Testis (tissue), 5 donors: ENCODE measurements at places on chromosomes 11 and 22. TPM values are rescaled to one million over a fixed set of nuclear protein-coding genes. Genes with fewer than 3 reads are reported as not detected.

PRR5 gene
- total RNA-seq = 38.4 TPM

DNA sequence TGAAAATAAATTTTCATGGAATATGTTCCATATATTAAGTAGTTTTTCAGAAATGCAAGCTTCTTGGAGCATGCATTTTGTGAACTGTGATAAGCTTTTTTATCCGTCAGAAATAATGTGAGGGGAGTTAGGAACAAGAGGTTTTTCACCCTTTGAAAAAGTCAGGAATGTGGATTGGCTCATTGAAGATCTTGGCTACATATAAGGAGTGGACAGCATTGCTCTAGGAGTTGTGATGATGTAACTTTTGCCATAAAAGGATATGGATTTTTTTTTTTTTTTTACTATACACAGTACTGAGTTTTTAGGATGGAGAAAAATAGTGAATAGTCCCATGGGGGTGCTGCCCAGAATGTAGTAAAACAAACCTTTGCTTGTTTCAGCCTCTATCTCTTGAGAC is 180.2 kb downstream of the NAV2 start:
- H3K36me3 ChIP-seq = no peaks in the 10 kb centered on the region
- H3K4me1 ChIP-seq = no peaks in the 10 kb centered on the region
- DNase-seq = no peak

IL18 gene
- 4.7 TPM for total RNA-seq

- no peaks in the 10 kb centered on the region for H3K36me3 ChIP-seq
- H3K4me3 ChIP-seq = peak overlapping the region; percentile 95
- H3K27me3 ChIP-seq = no peaks in the 10 kb centered on the region
- peak; percentile 49 for DNase-seq
- peaks cover 23% of the 10 kb centered on the region for H3K4me1 ChIP-seq
These were observed 1.4 kb downstream of the MICAL2 start for GRCh38 chr11:12111549-12112520.

GRCh38 chr11:45110562-45110961 is 35.9 kb upstream of the PRDM11 start:
- H3K27me3 ChIP-seq = no peaks in the 10 kb centered on the region
- H3K27ac ChIP-seq = no peak overlapping the region
- peak; percentile 60 for DNase-seq

CCDC73 gene
- total RNA-seq = 6.6 TPM

OR5B21 gene
- total RNA-seq = 0.71 TPM

DNA sequence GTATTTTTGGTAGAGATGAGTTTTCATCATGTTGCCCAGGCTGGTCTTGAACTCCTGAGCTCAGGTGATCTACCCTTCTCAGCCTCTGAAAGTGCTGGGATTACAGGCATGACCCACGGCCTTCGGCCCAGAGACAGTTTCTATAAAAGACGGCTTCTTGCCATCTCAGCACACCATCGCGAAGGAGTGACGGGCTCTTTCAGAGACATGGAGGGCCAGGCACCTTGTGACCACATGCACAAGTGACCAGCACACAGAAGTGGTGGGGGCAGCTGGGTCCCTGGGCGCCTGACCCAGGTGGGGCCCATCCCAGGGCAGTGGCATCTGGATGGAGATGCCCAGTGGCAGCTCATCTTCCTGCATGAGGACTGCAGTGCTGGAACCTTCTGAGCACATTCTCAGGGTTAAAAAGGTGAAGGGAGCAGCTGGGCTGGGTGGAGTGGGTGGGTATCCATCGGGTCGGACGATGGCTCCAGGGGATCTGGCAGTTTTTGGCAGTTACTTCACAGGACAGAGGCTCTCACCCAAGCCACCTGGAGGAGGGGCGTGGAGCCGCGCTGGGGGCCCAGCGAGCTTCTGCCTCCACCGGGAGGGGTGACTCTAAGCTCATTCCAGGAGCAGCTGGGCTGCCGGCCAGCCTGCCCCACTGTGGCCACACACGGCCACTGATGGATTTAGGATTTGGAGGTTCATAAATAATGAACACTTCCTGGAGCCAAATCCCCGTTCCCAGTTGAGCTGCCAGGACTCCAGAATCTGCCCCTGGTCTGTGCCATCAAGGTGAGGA is 373.0 kb downstream of the CTTN start:
- H3K4me3 ChIP-seq = no peak overlapping the region
- DNase-seq = no peak
- no peaks in the 10 kb centered on the region for H3K4me1 ChIP-seq
- H3K27ac ChIP-seq = no peak overlapping the region
- H3K27me3 ChIP-seq = no peaks in the 10 kb centered on the region

DNA sequence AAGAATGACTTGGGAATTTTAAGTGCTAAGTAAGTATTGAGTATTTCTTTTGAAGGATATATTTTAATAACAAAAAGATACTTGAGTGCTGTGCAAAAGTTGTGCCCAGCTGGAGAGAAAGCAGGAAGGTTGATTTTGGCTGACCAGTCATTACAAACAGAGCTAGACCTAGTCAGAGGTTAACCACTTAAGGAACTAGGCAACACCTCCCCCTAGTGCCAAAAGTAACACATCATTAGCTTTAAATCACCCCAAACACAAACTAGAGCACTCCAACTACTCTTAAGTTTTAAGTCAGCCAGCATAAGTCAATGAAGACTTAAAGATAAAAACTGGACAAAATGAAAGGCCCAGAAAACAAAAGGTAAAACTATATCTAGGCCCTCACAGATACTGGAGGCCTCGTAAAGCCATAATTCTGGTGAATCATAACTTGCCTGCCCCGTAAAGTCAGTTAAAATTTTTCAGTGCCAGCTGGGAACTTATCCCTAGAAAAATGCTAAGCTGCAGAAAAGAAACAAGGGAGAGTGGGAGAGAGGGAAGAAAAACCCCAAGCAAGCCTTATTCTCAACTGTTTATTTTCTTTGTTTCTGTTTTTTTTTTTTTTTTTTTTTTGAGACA is 4.6 kb downstream of the TMEM9B start:
- H3K36me3 ChIP-seq = no peaks in the 10 kb centered on the region
- peak; percentile 51 for DNase-seq
- H3K27me3 ChIP-seq = no peaks in the 10 kb centered on the region
- H3K4me1 ChIP-seq = peaks cover 22% of the 10 kb centered on the region

CYTH4 gene
- total RNA-seq = 7.2 TPM

GRCh38 chr22:41992496-41992895 is 6.1 kb upstream of the WBP2NL start:
- no peak for DNase-seq
- H3K36me3 ChIP-seq = no peaks in the 10 kb centered on the region
- no peaks in the 10 kb centered on the region for H3K27me3 ChIP-seq
- H3K4me3 ChIP-seq = no peak overlapping the region
- H3K27ac ChIP-seq = no peak overlapping the region
- no peaks in the 10 kb centered on the region for H3K4me1 ChIP-seq

TMEM25 gene
- total RNA-seq = 46.8 TPM

GRCh38 chr11:15688351-15688792 is 573.6 kb downstream of the INSC start:
- H3K27me3 ChIP-seq = no peaks in the 10 kb centered on the region
- peak; percentile 71 for DNase-seq
- no peak overlapping the region for H3K4me3 ChIP-seq
- peaks cover 4% of the 10 kb centered on the region for H3K4me1 ChIP-seq
- H3K36me3 ChIP-seq = no peaks in the 10 kb centered on the region

DNA sequence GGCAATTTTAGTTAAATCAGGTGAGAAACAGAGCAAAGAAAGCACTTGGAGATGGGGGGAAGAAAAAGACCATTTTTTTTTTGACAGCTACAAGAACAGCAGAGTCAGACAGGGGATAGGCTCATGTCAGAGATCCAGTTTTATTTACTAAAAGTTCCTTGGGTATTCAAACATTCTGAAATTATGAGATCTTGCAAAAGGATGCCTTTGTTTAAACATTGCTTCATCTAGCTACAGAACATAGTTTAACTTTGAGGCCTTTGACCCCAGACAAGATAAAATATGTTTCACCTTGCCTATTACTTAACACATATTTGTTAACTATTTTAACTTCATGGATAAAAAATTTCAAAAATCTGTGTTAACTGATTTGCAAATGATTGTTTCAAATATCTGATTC is 6.4 kb downstream of the GLYATL1 start:
- no peaks in the 10 kb centered on the region for H3K4me1 ChIP-seq
- no peak for DNase-seq
- no peaks in the 10 kb centered on the region for H3K36me3 ChIP-seq

LRRC74B gene
- 5.4 TPM for total RNA-seq

DNA sequence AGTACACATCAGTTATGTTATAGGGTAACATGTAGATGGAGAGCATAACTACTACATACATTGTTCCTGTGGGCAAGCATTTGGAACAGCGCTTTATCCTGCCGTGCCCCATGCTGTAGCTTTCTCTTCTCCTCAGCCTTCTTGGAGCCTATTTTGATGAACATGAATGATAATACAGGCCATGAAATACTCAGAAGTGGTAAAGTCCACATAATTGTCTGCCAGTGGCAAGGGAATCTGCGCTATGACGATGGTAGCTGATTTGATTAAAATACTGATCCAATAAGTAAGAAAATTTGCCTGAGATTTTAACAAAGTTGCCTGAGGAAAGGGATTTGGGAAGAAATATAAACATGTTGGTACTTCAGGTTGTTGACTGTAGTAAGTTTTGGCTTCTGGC is 23.3 kb downstream of the ALKBH3 start:
- no peak overlapping the region for H3K4me3 ChIP-seq
- H3K27ac ChIP-seq = no peak overlapping the region
- DNase-seq = no peak
- no peaks in the 10 kb centered on the region for H3K4me1 ChIP-seq

- H3K27ac ChIP-seq = no peak overlapping the region
- H3K4me3 ChIP-seq = no peak overlapping the region
- no peaks in the 10 kb centered on the region for H3K36me3 ChIP-seq
- DNase-seq = peak; percentile 23
- H3K4me1 ChIP-seq = peaks cover 3% of the 10 kb centered on the region
These were observed 11.7 kb downstream of the LRP4 start for GRCh38 chr11:46906609-46907041.

DNA sequence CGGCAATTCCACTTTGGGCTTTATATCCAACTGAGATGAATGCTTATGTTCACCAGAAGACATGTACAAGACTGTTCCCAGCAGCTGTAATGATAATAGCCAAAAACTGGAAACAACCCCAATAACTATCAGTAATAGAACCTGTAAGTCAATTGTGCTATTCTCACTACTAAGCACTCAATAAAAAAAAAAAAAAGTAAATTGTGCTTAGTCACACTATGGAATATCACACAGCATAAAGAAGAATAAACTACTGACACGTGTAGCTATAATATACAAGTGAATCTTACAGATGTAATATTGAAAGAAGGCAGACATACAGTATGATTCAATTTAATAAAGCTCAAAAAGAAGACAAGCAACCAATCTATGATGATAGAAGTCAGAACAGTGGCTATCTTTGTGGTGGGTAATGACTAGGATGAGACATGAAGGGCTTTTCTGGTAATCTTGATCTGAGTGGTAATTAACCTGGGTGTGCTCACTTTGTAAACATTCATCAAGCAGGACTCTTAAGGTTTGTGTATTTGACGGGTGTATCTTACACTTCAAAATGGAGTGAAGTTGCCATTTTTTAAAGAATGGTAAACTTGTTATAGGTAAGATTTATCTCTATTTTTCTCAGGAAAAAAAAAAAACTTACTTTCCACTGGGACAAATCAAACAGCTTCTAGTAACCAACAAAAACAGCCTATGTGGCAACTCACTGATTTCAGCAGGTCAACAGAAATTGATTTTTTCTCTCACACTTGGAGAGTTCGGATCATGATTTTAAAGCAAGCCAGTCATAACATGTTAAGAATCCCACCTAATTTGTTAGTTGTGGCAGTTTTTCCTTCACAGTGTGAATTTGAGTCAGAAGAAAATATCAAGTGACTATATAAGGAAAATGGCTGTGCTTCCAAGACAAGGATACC is 84.2 kb downstream of the CCDC83 start:
- H3K27me3 ChIP-seq = no peaks in the 10 kb centered on the region
- no peaks in the 10 kb centered on the region for H3K36me3 ChIP-seq
- no peak for DNase-seq
- H3K4me1 ChIP-seq = no peaks in the 10 kb centered on the region

MOV10L1 gene
- total RNA-seq = 62.4 TPM

NPTXR gene
- total RNA-seq = 14.1 TPM

SPON1 gene
- total RNA-seq = 7.6 TPM

TRPC6 gene
- total RNA-seq = 3.7 TPM

DNA sequence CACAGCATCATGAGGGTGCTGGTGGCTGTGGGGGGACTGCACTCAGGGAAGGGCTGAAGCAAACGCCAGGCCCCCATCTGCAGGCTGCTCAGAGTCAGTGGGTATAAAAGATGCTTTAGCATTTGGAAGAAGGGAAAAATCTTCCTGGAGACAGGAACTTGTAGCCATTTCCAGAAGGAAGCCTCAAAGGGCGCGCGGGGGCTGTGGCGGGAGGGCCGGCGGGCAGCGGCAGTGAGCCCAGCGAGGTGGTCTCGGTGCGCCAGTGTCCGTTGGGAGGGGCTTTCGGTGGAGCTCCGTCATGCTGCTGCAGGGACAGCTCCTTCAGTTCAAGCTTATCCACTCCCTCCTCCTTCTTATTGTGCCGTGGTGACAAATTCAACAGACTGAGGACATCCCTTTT is 63.0 kb upstream of the PITPNB start:
- no peaks in the 10 kb centered on the region for H3K36me3 ChIP-seq
- peak; percentile 12 for DNase-seq
- no peak overlapping the region for H3K4me3 ChIP-seq
- no peaks in the 10 kb centered on the region for H3K4me1 ChIP-seq
